Posterior cingulate gyrus (tissue), 11 donors: ENCODE measurements at places on chromosomes 6 and 20.

GRCh38 chr6:125509477-125509876 lies 207.7 kb upstream of the HDDC2 start:
- no peak for DNase-seq

DNA sequence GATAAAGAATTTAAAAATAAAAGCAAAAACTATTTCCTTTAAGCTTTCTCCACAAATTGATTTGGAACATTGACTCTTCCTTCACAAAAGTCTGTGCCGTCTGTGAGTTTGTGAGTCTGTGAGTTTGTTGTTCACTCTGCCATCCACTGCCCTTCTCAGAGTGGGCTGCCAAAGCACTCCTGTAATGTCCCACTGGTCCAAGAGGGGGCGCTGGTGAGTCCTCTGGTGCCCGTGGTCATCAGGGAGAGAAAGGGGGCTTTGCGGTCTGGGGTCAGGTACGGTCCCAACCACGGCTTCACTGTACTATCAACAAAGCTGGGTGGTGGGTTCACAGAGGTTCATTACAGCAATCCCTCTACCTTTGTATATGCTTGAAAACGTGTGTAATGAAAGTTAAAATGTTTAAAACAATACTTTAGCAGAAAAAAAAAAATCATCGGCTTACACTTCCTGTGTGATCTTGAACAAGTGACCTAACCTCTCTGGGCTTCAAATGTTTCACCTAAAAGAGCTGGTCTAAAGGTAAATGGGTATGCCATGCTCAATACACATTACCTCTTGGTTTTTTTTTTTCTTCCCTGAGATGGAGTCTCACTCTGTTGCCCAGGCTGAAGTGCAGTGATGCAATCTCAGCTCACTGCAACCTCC lies 5.6 kb upstream of the ANKRD60 start:
- DNase-seq: no peak

DNA sequence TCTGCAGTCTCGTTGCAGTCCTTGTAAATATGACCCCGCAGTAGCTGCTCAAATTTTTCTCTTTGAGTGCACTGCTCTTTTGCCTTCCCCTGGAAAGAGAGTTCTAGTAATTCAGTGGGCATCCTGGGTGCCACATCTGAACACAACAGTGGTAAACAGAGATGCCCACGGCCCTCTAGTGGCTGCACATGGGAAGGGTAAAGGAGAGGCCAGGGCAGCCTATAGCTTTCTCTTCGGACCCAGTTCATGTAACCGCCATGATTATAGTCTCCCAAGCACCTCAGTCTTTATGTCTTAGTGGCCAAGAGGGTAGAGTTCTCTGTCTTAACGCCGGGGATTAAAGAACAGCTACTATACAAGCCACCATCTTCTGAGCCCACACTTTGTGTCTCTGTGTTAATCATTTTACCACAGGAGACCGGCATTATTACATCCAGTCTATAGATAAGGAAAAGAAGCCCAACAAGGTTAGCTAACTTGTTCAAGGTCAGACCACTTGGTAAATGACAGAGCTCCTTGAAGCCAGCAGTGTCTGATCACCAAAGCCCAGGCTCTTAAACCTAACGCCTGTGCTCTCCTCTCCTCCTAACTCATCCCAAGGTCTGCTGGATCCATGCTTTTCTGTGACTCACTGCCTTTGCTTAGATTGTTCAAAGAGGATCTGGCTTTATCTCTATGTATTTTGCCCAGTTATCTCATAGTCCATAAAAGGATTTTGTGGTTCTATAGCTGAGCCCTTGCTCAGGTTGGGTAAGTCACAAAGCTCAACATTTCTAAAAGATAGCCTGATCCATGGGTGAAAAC lies 81.8 kb downstream of the ISM1 start:
- DNase-seq: no peak

GRCh38 chr6:52588710-52589091 lies 11.8 kb upstream of the TRAM2 start:
- DNase-seq: no peak

DNA sequence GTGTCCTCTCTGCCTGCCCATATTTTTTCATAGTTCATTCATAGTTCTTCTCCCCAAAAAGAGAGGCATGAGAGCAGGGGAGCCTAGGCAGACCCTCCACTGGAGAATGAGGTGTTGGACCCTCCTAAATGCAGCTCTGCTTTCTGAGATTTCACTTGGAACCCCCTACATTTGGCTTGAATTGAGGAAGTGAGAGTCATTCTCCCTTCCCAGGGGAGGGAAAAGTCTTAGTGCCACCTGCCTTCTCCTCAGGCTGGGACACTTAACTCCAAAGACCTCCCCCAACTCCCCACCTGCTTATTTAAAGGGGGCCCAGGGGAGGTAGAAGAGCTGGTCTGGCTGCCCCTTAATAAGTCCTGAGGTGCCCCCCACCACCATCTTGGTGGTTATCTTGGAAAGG lies 78.2 kb downstream of the CHMP4B start:
- no peak for DNase-seq

- DNase-seq: no peak
These were observed 210.1 kb downstream of the SYNDIG1 start for GRCh38 chr20:24679448-24680047.

GRCh38 chr6:3762359-3762758 lies 10.8 kb upstream of the PXDC1 start:
- no peak for DNase-seq

DNA sequence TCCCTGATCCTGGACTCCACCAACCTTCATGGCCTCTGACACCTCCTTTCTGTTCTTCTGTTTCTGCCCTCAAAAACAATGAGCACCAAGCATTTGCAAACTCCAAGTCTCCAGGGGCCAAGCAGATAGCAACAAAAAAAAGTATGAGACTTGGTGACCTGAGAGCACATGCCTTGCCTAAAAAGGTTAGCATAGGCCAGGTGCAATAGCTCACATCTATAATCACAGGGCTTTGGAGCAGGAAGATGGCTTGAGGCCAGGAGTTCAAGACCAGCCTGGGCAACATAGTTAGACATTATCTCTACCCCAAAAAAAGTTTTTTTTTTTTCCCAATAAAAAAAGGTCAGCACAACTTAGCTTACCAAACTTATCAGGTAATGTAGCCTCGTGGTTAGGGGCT lies 13.7 kb upstream of the HM13 start:
- no peak for DNase-seq

DNA sequence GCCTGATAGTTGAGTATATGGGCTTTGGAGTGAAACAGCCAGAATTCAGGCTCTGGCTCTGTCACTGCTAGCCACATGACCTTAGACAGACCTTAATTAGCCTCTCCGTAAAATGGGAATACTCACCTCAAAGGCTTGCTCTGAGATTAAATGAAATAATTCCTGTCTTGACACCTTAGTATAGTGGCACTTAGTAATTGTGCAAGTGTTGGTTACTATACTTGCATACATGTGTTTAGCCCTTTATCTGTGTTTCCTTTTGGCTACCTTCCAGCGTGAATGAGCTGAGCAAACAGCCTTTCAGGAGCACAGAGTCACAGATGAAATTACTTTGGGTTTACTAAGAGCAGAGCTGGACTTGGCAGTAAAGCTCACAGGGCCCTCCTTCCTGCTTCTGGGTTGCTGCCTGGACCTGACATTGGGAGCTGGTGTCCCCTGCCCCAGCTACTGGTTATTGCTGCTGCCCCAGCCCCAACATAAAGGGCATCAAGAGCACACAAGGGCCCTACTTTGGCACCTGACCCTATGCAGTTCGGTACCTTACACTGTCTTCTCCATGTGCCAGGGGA lies 32.8 kb downstream of the CD164 start:
- DNase-seq: no peak

DNA sequence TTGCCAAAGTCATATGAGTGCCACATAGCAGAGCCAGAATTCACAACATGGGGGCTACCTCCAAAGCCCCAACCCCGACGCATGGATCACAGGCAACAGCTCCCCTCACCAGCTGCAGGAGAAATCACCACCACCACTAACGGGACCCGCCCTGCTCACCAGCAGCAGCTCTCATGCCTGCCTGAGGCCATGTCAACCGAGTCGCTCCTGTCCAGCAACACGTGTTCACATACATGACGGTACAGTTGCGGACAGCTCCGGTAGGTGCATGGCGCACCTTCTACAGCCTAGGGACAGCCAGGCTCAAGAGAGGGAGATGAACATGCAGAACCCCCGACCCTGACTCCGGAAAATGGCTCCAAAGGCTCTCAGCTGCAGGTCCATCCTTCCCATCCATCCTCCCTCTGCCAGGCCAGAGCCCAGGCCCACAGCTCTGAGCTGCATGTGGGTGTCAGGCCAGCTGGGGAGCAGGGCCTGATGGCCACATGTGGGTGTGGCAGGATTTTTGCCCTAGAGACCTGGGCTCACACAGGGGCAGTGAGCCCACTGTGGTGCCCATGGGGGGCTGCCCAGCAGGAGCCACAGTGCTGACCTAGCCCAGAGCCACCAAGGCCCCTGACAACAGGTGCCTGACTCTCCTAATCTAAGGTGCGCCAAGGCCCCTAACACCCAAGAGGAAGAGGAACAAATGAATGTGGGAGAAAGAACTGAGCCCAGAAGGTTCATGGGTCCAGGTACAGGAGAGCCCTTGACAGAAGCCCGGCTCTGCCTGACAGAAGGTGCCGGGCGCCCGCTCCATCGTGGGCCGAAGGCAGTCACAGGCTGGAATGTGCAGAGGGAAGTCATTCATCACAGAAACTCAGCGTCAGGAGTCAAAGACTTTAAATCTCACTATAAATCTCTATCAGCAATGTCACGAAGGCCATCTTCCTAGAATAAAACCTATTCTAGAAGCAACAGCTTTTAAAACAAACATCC lies 10.5 kb downstream of the RPS6KA2 start:
- DNase-seq: no peak

GRCh38 chr20:11350126-11351005 lies 567.3 kb upstream of the BTBD3 start:
- no peak for DNase-seq

- DNase-seq: no peak
These were observed 118.4 kb downstream of the GRM4 start for GRCh38 chr6:34027445-34027936.

DNA sequence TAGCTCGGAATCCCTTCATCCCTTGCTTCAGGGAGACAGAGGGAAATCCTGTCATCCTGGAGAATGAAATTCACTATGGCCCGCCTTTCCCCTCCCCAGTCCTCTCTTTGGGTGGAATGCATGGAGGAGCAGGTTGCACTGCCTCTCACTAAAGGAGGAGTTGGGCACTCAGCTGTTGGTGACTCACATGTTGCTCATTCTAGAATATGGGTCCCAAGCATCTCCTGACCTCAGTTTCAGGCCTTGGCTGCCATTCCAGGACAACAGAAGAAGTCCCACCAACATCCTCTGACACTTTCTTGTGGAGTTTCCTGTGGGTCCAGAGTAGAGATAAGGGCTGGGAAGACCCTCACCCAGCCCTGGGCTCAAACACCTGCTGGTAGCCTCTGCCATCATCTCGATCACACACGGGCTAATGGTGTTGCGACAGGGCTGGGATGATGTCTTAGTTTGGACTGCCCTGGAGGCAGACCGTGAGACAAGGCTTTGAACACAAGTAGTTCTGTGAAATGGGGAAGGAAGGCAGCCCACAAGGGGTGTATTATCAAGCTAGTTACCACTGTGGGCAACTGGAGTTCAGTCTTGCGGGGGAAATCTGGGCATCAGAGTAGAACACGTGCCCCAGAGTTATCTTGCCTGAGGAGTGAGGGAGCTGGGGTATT lies 52.4 kb upstream of the RNF24 start:
- DNase-seq: no peak

DNA sequence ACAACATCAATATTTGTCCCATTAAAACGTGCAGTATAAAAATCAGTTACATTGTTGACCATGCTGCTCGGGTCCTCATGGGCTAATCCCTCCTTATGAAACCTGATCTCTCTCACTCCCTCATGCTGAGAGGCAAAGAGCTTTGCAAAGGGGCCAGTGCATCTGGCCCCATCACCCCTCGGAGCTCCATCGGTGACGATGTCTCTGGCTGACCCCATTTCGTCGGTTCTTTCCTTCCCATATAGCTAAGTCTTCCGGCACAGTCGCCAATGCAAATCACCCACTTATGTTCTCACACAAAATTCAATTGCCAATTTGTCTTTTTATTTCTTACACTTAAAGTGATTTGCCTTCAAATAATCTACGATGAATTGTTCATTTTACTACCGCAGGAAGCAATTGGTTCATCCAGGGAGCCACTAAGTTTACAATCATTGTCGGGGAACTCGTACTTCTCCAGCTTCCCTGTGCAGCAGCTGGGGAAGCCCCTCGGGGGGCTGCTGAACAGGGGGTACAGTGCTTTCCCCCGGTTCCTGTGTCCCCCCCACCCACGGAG lies 199.8 kb upstream of the CDH4 start:
- DNase-seq: no peak

GRCh38 chr20:61757-62156 lies 25.7 kb upstream of the DEFB125 start:
- no peak for DNase-seq

GRCh38 chr6:168349718-168350210 lies 30.2 kb upstream of the DACT2 start:
- no peak for DNase-seq

GRCh38 chr6:108904741-108905140 lies 56.5 kb downstream of the ARMC2 start:
- no peak for DNase-seq

- peak; percentile 33 for DNase-seq
These were observed 28.2 kb downstream of the SUN5 start for GRCh38 chr20:32975698-32976674.

DNA sequence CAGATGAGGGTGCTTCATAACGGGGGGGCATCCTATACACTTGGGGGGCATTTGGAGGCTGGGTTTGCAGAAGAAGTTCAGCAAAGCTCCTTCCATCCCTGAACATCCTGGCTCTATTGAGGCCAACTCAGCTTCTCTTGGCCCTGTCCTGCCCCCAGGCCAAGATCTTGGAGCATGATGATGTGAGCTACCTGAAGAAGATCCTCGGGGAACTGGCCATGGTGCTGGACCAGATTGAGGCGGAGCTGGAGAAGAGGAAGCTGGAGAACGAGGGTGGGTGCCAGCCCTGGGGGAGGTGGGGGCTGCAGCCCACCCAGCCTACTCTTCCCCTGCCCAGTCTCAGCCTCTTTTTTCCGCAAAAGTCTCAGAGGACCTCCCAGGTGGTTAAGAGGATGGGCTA lies 17.2 kb downstream of the GDAP1L1 start:
- DNase-seq: no peak

- no peak for DNase-seq
These were observed 113.7 kb downstream of the DLL1 start for GRCh38 chr6:170176898-170177771.

GRCh38 chr6:3857468-3858456 lies 8.6 kb downstream of the FAM50B start:
- no peak for DNase-seq
